ENCODE measurements at places on chromosomes 6 and 20.
A peak's percentile ranks its signal among the peaks of the same experiment; 100 is the strongest.

DNA sequence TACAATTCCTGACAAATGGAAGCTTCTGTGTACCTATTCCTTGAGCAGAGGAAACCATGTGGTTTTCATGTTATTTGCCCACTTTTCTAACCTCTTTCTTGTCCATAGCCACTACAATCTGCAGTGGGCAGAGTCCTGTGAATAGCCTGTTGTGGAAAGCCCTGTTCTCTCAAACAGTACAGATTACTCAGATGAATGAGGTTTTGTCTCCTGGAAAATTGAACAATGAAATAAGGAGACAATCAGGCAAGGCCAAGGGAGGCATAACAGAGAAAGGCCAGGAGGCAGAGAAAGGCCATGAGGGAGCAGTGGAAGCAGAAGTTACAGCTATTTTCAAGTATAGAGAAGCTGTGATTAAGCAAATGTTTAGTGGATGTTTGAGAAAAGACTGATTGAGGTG lies 189.3 kb downstream of the GRIK2 start:
- no peak for DNase-seq

DNA sequence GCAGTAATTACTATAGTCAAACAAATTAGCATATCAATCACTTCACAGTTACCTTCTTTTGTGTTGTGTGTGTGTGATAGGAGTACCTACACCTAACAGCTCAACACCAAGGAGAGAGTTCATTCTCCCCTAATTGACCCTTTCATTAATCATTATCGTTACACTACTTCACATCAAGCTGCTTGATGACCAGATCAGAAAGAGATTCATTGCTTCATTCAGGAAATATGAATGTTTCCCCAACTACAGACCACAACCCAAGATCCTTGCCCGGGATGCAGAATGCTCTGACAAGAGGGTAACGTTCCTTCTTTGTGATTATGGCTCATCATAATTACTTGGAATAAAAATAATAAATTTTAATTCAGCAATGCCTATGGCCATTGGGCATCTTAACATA lies 132.7 kb downstream of the PKHD1 start:
- DNase-seq: no peak

- DNase-seq: no peak
These were observed 9.2 kb upstream of the SIRPD start for GRCh38 chr20:1566701-1567100.

- no peak for DNase-seq
These were observed 528 bp downstream of the NHSL1 start for GRCh38 chr6:138498629-138499302.

- peak; percentile 59 for DNase-seq
These were observed 801 bp downstream of the FBXL4 start for GRCh38 chr6:98946879-98947410.

GRCh38 chr6:135191508-135192255 lies 10.6 kb downstream of the MYB start:
- DNase-seq: no peak

DNA sequence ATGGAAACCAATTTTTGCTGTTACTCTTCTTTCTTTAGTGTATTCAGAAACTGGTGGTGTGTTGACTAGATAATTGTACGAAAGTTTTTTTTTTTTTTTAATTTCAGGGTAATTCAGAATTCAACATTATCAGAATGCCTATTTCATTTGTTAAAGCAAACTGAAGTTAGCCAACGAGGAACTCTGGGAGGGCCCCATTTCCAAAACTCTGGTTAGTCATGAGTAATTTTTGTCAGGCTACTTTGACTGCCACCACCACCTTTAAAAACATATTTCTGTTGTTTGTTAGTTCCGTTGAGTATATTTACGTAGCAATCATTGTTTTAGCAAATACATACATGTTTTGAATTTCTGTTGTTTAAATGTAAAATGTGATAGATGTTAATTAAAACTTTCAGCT lies 763 bp downstream of the ZKSCAN8 start:
- no peak for DNase-seq

GRCh38 chr20:42968746-42969145 lies 221.0 kb downstream of the PTPRT start:
- no peak for DNase-seq

DNA sequence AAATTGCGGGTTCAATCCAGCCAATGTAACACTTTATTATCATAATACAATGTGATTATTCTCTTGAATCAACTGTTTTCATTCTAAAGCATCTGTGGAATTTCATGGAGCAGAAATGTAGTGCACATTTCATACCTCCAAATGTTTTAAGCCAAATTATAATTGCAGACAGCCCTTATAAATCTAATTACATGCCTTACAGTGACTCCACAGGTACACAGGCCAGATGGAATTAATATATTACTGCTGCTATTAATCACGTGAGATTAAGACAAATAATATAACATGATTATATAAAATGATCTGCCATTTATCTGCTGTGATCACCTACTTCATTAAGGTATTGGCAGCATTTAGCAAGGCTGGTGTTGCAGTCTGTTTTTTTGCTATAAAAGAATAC lies 9.7 kb upstream of the ECI2 start:
- no peak for DNase-seq

DNA sequence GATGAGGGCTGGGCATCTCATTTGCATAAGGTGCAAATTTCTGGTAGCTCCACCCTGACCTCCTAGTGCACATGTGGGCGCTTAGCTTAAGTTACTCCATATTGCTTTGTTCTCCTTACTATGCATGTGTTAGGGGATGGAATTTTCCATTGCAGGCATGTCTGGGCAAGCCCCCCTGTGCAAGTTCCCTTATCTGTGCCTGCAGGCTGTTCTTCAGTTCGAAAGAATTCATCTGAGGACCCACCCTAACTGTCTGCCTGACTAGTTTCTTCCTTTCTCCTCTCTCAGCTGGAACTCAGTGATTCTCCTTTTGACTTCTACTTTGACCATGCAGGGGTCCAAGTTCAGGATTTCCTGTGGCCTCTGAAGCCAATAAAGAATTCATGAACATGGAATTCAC lies 30.2 kb downstream of the CCDC170 start:
- DNase-seq: no peak

DNA sequence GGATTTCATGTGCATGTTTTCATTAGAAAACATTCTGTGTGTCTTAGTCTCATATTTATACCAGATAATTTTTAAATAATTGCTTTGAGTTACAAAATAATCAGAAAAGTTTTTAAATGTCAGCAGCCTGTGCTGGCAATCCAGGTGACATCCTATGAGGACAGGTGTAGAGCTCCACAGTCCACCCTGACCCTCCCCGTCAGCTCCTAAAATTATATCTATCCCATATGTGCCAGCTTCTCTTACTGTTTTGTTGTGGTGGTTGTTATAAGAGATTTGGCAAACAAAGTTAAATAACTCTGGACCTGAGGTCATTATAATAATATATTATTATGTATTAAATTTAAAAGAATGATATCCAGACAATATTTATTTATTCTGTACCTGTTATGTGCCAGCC lies 253.2 kb upstream of the PLN start:
- DNase-seq: no peak

GRCh38 chr20:58023781-58024180 lies 204.7 kb downstream of the ANKRD60 start:
- DNase-seq: no peak

- peak; percentile 47 for DNase-seq
These were observed 963 bp upstream of the RMND1 start for GRCh38 chr6:151452750-151453427.

DNA sequence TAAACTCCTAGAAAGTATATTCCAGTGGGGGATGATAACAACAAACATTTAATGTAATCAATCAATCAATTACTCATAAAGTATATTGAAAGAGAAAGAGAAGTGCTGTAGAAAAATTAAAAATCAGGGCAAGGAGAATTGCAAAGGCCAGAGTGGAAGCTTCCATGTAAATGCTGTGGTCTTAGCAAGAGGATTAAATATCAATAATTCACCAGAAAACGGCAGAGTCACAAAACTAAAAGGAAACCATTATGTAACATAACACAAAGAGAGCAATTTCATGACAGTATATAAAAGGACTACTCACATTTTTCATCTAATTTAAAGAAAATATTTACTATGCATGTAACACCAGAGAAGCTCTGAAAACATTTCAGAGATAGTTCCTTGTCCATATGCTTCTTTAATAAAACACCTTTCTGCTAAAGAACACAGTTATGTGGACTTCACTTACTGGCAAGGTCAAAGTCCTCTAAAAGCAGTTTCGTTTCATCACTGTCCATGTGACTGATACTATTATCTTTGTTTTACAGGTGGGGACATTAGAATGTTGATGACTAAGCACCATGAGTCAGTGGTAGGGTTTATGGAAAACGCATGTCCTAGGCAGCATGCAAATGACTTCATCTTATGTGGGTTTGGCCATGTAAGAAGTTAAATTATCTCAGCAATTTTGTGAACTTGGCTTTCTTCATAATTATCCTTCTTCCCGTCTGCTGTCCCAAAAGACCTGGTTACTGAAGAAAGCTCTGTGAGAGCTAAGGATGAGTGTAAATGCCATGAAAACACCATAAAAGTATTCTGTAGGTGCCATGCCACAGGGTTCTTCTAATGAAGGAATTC lies 185.8 kb upstream of the TENT5A start:
- peak; percentile 25 for DNase-seq

- DNase-seq: no peak
These were observed 303.7 kb downstream of the UTRN start for GRCh38 chr6:144588697-144589325.

DNA sequence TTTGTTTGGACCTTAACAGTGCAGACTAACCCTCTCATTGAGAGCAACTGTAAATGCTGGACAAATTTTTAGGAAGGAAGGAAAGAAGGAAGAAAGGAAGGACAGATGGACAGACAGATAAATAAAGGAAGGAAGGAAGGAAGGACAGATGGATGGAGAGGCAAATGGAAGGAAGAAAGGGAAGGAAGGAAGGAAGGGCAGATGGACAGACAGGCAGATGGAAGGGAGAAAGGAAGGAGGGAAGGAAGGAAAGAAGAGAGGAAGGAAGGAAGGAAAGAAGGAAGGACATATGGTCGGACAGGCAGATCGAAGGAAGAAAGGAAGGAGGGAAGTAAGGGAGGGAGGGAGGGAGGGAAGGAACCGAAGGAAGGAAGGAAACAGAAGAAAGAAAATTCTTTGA lies 388.5 kb upstream of the CDH4 start:
- no peak for DNase-seq

DNA sequence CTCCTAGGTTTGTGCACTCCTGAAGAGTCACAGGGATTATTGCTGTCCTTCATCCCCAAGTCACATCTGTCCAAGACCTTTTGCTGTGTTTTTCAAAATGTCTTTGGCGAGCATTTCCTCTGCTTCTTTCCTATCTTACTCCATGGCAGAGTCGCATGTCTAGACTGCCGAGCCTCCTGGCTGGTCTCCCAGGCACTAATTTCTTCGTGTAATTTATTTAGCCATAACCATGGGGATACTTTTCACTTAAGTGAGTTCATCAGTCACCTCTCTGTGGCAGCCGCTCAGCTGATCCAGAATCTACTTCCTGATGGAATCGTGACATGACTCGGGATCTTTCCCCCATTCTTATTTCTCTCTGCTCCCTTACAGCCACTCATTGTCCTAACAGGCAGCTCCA lies 25.8 kb downstream of the ADGRF5 start:
- no peak for DNase-seq

- DNase-seq: no peak
These were observed 63.5 kb downstream of the GCNT2 start for GRCh38 chr6:10584607-10585006.

- DNase-seq: no peak
These were observed 37.3 kb downstream of the IPCEF1 start for GRCh38 chr6:154319231-154319858.

GRCh38 chr6:161830866-161831616 lies 557.2 kb upstream of the AGPAT4 start:
- no peak for DNase-seq

GRCh38 chr6:3707024-3707423 lies 44.5 kb downstream of the PXDC1 start:
- no peak for DNase-seq

GRCh38 chr6:134830940-134831339 lies 119.0 kb downstream of the ALDH8A1 start:
- DNase-seq: no peak

DNA sequence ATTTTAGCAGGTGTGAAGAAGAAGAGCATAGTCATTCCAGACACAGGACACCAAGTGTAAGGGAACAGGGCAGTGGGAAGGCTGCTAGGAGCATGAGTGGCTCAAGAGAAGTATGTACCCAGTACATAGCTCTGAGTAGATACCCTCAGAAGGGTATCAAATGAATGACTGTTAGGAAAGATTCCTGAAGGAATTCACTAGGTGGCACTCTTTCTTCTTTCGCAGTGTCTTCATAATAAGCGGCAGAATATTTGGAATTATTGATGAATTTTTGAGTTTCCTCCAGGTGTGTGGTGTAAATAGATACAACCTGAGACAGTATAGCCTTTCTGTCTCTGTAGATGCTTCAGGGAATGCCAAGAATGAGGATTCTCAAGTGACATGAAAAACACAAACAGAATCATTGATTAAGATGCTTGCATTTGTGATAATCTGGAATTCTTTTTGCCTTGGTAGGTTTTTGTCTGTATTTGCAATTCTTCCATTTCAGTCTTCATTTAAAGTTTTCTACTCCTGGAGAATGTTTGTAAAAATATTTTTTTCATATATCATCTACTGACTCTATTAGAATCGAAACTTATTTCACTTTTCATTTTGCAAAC lies 264.3 kb upstream of the RIMS1 start:
- no peak for DNase-seq

- peak; percentile 40 for DNase-seq
These were observed 800 bp downstream of the RWDD2A start for GRCh38 chr6:83193747-83194566.

GRCh38 chr20:22578221-22579118 lies 5.9 kb downstream of the FOXA2 start:
- DNase-seq: peak; percentile 53

GRCh38 chr20:57900226-57900905 lies 190.6 kb upstream of the PMEPA1 start:
- no peak for DNase-seq

GRCh38 chr20:32523613-32524213 lies 61.4 kb downstream of the NOL4L start:
- no peak for DNase-seq

DNA sequence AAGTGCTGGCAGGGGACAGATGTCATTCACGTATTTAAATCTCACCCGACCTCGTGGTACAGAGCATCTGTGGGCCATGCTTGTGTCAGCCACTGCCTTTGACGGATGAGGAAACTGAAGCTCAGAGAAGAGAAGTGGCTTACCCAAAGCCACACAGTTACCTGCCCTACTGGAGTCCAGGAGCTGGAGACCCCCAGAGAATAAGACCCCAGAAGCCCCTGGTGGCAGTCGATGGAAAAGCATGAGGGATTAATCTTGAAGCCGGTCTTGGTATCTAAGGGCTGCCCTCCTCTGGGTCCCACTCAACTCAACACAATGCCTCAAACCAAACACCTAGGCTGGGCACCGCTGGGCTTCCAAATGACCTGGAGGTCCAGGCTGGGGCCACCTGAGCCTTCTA lies 83.1 kb downstream of the GRM4 start:
- DNase-seq: no peak

- no peak for DNase-seq
These were observed 1.3 kb downstream of the KIF13A start for GRCh38 chr6:17985934-17986655.
